ENCODE measurements at places on chromosomes 2 and 18.

- no peak for DNase-seq
These were observed 3.6 kb upstream of the ARL4C start for GRCh38 chr2:234500394-234501006.

- DNase-seq: no peak
These were observed 20.5 kb upstream of the RNF149 start for GRCh38 chr2:101329026-101329425.

DNA sequence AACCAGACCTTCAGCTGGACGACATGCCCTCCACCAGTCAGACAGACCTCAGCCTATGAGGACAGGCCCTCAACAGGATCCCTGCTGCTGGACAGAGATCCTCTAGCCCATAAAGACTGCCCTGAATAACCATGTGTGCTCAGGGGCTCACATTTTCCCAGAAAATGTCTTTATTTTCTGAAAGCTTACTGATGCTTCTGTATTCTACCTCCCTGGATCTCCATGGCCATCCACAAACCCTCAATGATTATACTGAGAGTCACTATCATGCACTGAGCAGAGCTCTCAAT lies 1.8 kb upstream of the PTPN18 start:
- DNase-seq: no peak

- DNase-seq: peak; percentile 84
These were observed 48.2 kb downstream of the PAX8 start for GRCh38 chr2:113230531-113230930.

- DNase-seq: no peak
These were observed 944.8 kb upstream of the CNTNAP5 start for GRCh38 chr2:123080331-123080730.

- no peak for DNase-seq
These were observed 76.3 kb downstream of the COLEC12 start for GRCh38 chr18:424071-424661.

DNA sequence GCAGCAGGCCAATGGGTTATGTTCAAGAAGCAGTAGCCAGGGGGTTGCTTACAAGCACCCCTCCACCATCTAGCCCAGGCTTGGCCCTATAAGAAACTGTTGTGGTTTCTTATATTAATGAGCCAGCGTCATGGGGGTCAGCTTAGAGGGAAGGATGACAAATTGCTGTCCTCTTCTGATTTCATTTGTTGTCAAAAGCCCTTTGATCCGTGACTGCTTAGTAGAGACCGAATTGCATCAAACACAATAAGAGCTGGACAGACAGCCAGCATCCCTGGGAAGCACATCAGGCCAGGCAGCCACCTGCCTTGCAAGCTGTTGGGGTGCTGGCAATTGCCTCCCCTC lies 206.6 kb upstream of the SETBP1 start:
- DNase-seq: no peak

DNA sequence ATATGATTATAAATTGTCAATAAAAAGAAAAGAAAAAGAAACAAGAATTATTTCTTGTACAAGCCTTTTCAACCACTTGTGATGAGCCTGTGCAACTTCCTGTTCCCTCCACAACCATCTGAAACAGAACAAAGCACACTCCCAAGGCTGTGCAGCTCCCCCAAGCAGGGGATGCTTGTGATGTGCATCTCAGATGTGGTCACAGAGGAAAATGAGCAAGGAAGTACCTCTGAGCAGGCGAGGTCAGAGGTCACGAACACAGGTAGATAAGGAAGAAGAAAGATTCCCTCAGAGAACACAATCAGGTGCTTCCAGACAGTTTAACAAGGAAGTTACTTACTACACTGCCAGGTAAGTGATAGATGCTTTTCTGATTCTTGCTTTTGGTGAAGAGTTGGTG lies 274.8 kb upstream of the SLC39A10 start:
- DNase-seq: no peak

- no peak for DNase-seq
These were observed 120.0 kb upstream of the STK17B start for GRCh38 chr2:196291426-196291825.

GRCh38 chr18:21439431-21439846 lies 161.1 kb downstream of the ESCO1 start:
- no peak for DNase-seq

- DNase-seq: no peak
These were observed 395.9 kb downstream of the THSD7B start for GRCh38 chr2:137161250-137161649.

GRCh38 chr18:69216321-69216720 lies 184.4 kb upstream of the DOK6 start:
- no peak for DNase-seq

DNA sequence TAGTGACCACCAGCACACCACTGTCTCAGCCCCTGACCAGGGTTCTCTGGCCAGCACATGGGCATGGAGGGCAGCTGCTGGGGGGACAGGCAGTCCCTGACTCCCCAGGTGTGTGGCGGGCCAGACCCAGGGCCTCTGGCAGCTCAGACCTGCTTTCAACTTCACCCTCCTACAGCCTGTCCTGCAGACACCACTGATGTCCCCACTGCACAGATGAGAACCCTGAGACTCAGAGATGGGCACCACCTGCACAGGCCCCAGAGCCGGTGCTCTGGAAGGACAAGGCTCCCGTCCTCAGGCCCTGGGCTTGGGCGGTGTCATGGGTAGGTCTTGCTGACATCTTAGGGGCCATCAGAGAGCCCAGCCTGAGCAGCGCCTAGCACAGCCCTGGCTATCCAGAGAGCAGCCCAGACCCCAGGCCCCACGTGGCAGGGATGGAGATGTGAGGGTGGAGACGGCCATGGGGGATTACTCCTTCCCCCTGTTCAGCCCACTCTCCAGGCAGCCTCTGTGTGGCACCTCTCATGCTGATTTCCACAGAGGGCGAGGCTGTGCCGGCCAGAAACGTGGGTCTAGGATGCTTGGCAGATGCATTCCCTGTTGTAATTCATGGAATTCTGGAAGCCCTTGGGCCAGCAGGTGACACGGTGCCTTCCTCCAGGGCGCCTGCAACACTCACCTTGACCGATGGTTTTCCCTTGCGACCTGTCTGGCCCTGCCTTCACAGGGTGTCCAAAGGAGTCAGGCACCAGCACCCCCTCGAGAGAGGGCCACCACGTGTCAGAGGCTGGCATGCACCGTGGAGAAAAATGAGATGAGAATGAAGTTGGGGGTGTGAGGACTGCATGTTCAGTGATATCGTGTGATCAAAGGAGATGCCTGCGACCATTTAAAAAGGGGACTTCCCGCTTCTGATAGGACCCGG lies 61.2 kb upstream of the GLI2 start:
- DNase-seq: no peak

- no peak for DNase-seq
These were observed 32.3 kb downstream of the WDPCP start for GRCh38 chr2:63555931-63556330.

- DNase-seq: no peak
These were observed 16.9 kb upstream of the KCNG3 start for GRCh38 chr2:42510608-42511243.

DNA sequence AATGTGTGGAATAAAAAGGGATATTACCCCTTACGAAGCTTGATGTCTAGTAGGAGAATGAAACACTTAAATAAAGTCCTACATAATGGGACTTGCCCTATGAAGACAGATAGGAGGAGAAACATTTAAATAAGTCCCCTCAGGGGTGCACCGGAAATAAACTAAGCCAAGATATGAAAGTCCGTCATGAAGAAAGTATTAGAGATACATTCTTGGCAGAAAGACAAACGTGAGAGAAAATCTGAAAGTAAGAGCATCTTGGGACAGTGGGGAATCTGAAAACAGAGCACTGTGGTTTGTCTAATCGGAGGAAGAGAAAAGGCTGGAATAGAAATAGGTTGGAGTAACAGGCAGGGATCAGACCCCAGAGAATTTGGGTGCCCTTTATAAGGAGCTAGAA lies 516.9 kb upstream of the DSEL start:
- DNase-seq: no peak

- no peak for DNase-seq
These were observed 121.8 kb downstream of the MEMO1 start for GRCh38 chr2:31889044-31889443.

GRCh38 chr2:39851651-39852110 lies 72.6 kb upstream of the THUMPD2 start:
- DNase-seq: no peak

DNA sequence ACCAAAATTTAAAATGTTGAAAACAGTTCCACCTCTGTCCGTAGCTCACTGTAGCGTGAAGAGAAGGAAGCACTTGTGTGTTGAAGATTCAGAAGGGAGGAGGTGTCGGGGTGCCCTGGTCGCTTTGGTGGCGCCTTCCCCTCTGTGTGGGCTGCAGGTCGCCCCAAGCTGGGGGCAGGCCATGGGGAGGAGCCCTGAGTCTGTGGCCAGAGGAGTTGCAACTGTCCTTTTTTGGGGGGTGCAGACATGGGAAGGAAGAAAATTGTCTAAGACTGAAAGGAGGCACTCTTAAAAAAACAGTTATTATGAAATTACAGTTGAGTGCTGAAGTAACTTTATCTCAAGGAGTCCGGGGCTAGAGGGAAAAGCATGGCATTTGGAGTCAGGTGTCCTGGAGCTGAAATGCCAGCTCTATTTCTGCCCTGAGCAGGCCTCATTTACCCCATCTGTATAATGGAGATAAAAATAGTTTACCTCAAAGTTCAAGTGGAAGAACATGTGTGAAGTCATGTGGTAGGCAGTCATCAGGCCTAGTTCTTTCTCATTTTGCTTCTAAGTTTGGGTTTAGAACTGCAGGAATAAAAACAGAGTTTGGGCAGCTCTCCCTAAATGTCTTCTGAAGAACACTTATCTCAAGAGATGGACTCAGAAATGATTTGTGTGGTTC lies 82.1 kb downstream of the RNF144A start:
- no peak for DNase-seq

DNA sequence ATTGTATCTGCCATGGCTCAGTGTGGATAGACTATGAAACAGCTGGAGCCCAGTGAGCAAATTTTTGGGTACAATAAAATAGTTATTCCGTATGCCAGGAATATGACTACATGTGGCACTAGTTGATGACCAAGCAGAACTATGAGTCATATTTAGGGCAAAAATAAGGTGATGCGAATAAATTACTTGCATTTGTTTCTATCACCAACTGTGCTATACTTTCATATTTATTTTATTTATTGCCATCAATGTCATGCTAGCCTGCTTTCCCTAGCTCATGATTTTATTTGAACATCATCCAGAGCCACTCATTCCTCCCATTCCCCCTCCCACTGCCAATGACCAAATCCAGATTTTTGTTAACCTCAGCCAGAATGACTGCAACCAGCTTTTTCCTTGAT lies 13.3 kb upstream of the FAP start:
- no peak for DNase-seq

DNA sequence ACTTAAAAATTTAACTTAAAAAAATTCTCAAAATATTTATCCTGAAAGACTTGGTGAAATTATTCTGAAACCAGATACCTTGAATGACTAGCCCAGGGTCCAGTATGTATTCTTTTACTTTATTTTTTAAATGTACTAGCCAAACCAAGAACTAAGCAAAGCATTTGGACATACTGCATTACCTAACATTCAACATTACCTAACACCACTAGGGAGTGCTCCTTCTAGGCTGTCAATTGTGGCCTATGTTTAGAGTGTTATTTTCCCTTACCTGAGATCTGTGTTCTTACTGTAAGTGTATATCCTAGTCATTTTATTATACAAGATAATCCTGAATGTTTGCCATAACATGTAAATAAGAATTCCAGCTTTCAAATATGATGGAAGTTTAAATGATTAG lies 496.6 kb downstream of the PTPRM start:
- DNase-seq: no peak

DNA sequence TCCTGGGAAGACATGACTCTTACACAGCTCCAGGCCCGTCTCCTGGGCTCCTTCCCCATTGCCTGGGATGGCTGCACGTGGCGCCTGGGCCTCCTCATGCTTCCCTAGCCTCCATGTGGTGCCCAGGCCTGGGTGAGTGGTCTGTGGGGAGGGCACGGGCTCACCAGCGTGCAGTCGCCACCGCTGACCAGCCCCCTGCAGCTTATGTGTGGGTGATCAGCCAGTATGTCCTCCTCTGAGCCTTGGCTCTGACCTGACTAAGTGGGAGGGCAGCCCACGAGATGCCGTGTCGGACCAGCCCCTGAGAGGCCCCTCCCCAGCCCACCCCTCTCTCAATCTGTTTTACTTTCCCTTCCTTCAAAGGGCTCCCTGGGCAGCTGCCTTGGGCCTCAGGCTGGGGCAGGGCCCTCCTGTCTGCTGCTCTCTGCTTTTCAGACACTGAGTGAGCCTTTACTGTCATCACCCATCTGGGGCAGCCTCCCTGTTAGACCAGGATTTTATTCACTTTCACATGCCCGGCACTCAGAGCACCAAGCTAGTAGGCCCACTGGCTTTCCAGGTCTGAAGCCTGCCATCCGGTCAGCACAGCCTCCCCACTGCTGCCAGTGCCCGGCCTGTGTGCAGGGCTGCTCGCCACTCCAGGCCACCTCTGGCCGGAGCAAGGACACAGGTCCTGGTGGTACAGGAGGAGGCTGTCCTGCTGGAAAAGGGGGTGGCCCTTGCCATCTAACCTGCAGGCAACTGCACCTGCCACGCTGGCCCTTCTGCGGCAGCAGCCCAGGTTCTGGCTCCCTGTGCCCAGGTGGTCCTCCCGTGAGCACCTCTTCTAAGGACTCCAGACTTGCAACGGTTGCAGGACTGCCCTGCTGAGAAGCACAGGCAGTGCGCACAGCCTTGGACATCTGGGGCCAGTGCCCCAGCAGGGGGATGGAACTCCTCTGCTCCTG lies 84.9 kb upstream of the HPCAL1 start:
- DNase-seq: no peak

DNA sequence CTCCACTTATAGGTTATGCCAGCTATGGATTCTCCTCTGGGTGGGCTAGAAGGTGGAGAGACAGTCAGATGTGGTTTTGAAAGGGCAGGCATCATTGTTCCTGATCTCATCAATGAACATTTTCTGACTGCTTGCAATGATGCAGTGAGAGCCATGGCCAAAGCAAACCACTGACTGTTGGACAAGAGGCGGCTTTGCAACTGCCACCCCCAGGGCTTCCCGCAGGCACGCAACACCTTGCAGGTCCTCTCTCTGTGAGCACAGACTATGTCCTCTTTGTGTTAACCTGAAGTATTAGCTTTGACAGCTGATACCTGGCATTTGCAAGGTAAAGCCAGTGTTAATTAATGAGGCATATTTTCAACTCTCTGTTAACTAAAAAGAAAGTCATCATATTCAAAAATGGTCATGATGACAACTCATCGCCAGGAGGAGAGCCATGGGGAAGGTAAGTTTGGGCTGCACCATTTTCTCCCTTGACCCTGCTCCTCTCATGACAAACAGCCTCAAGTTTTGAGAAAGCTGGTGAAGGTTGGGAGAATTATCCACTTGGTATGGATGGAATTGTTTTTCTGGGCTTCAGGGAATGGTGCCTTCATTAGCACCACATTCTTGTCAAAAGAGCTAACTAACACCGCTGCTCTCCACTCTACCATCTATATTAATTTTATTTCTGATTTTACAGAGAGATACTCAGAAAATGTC lies 14.9 kb upstream of the FAM124B start:
- no peak for DNase-seq

GRCh38 chr2:204726831-204727230 lies 181.6 kb downstream of the PARD3B start:
- no peak for DNase-seq

GRCh38 chr2:55490554-55490953 lies 29.0 kb upstream of the CFAP36 start:
- DNase-seq: no peak

GRCh38 chr18:25251068-25251467 lies 100.9 kb downstream of the ZNF521 start:
- DNase-seq: no peak

GRCh38 chr18:36255072-36255698 lies 42.3 kb upstream of the FHOD3 start:
- no peak for DNase-seq

Data from GF-D8 (cell line).